ENCODE measurements at places on chromosomes 13 and 19. TPM values are rescaled to one million over a fixed set of nuclear protein-coding genes. Genes with fewer than 3 reads are reported as not detected.
A peak's percentile ranks its signal among the peaks of the same experiment; 100 is the strongest.

NFKBIB gene
- total RNA-seq, result 12.6 TPM

CLEC4M gene
- 0.19 TPM for total RNA-seq

C19orf67 gene
- total RNA-seq, result not detected

LYPD3 gene
- 3.0 TPM for total RNA-seq

PCCA gene
- total RNA-seq, result 17.9 TPM

KLHL1 gene
- 0.05 TPM for total RNA-seq

LRRC63 gene
- total RNA-seq, result 1.2 TPM

ZIK1 gene
- total RNA-seq, result 12.2 TPM

IGFL2 gene
- total RNA-seq, result 0.61 TPM

DNA sequence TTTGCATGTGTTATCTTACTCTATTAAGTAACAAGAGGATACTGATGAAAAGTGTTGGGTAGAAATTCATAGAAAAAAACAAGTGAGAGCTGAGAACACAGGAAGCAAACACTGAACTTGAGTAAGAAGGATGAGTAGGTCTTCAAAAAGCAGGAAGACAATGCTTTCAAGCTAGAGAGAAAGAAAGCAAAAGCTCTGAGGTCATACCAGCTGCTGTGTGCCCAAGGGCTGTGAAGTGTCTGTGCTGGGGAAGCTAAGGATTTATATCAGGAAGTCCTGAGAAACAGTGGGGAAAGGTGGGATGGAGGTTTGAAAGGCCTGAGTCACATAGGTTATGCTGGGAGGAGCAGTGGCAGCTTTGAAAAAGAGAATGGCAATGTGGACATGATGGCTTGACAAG lies 145.5 kb upstream of the MAB21L1 start:
- no peak for DNase-seq

- no peak for DNase-seq
Measured at GRCh38 chr13:107743100-107743499, 472.2 kb downstream of the LIG4 start.

GRCh38 chr19:20787786-20788185 lies 11.7 kb downstream of the ZNF66 start:
- no peak for DNase-seq

DNA sequence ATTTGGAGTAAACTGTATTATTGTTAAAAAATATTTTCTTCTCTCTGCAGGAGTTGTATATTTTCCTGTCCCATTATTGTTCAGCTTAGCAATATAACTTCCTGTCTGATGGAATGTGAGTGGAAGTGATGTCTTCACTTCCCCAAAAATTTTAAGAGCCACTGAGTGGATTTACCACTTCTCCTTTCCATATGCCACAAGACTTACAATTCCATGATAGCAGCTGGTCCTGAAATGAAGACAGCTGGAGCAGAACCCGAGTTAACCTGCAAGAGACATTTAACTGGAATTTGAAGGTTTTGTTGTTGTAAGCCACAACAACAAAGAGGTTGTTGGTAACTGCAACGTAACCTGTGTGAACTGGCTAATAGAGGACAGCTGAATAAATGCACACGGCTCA lies 23.4 kb upstream of the TBC1D4 start:
- no peak for DNase-seq

GRCh38 chr19:19202707-19203011 lies 555 bp downstream of the NR2C2AP start:
- DNase-seq, result no peak

DNA sequence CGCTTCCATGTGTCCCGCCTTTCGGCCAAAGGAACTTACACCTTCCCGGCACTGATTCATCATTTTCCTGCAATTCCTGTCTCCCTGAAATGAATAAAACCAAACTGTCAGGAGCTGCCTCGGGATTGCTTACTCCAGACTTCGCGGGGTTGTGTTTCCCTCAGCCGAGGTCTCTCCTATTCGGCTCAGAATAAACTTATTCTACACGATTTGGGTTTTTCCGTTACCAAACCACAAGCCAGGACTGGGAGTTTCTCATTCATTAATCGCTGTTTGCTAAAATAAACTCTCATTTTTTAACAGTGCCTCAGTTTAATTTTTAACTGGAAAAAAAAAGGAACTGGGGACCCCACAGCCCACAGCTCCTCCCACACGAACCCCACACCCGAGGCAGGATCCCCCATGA lies 667 bp downstream of the ZNF878 start:
- DNase-seq, result no peak

- no peak for DNase-seq
Measured at GRCh38 chr13:99756281-99756680, 215.3 kb downstream of the ZIC5 start.

DNA sequence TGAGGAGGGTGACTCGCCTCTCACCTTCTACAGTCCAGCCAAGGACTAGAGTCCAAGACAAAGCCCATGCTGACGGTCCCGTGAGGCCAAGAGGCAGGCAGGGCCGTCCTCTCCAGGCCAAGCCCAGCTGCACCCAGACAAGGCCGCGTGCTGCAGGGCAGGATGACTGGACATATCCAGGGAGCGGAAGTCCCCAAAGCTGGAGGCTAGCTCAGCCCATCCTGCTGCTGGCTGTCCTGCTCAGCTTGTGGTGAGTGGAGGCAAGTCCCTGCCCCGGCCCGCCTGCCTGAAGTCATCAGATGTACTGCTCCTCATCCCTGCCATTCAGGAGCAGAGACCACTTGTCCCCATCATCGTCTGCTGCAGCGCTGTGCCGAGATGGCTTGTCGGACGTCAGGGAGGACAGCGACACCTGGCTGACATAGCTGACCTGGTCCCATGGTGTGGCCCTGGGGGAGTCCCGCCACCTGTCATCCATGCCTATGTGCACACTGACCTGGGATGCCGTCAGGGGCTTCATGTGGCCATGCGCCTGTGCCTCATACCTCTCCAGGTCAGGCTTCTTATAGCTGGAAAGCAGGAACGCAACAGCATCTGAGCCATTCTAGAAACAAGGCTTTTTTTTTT lies 72.8 kb downstream of the CCDC70 start:
- no peak for DNase-seq

DNA sequence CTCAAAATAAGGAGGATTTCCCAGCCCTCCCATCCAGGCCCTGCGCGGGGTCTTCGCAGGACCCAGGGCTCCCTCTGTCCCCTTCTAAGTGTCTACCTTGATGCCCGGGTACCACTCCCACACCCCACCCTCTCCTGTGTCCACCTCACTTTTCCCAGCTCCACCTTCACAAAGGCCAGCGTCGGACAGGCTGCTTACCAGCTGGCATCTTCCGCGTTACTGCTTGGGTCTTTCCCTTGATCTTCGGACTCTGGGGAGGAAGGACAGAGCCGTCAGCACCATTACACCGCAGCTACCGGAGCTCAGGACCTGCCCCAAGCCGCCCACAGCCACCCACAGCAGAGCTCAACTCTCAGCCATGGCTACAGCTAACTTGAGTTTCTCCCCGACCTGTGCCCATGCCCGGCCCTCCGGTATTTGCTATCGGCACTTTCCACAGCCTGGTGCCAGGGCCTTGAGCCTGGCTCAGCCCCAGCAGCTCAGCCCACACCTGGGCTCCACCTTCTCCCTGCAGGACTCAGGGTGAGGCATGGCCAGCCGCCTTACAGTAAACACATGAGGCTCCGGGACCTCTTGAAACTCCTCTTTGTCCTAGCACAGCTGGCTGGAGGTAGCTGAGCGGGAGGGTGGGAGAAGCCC lies 3.8 kb downstream of the C13orf46 start:
- no peak for DNase-seq

DNA sequence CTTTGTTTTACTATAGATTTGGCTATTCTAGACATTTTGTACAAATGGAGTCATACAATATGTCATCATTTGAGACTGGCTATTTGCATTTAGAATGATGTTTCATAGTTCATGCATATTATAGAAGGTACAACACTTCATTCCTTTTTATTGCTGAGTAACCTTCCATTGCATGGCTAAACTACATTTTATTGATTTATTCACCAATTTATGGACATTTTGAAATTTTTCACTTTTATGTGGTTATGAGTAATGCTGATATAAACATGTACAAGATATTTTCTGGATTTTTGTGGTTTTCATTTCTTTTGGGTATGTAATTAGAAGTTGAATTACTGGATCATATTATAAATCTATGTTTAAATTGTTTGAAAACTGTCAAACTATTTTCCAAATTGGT lies 710.3 kb upstream of the SLITRK5 start:
- DNase-seq, result no peak

GRCh38 chr19:51777570-51778462 lies 16.8 kb downstream of the FPR2 start:
- DNase-seq, result peak; percentile 16

GRCh38 chr13:24502533-24503378 lies 9.8 kb downstream of the PARP4 start:
- no peak for DNase-seq

GRCh38 chr13:48675247-48675646 lies 21.5 kb downstream of the CYSLTR2 start:
- no peak for DNase-seq

- DNase-seq, result no peak
Measured at GRCh38 chr19:44061038-44061437, 9.2 kb downstream of the ZNF223 start.

- DNase-seq, result peak; percentile 77
Measured at GRCh38 chr19:21474671-21475181, 30.7 kb upstream of the ZNF429 start.

DNA sequence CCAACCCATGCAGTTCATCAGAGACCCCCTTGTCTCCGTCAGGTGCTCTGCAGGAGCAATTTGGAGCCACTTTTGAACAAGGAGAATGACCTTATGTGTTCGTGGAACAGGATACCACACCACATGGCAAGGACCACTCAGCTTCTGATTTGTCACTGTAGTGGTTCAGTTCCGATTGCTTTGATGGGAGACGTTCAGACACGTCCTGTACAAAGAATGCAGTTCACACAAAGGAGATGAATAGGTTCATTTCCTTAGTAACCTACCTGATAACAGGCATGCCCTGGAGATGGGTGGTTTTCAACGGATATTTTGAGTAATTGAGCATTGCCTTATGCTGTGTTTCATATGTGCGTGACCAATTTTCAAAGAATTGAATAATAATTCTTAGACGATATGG lies 17.2 kb downstream of the FGF9 start:
- DNase-seq, result no peak

- no peak for DNase-seq
Measured at GRCh38 chr19:3302755-3303154, 63.6 kb upstream of the NFIC start.

GRCh38 chr19:16594131-16594586 lies 21.9 kb upstream of the SLC35E1 start:
- DNase-seq, result no peak

DNA sequence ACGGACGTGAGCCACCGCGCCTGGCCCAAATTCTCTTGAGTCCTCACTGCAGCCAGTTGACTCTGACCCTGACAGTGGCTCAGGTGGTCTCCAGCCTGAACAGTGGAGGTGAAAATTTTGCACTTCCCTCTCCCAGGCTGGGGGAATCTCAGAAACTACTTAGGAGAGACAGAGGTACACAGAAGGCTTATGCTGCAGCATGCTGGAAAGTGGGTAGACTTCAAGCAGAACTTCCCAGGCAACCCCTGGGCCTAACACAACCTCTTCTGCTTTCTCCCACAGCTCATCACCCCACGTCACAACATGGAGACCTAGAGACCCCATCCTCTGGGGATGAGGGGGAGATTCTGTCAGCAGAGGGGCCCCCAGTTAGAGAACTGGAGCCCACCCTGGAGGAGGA lies 14.4 kb downstream of the NCAN start:
- DNase-seq, result no peak

- DNase-seq, result no peak
Measured at GRCh38 chr19:16595097-16595496, 22.9 kb upstream of the SLC35E1 start.

DNA sequence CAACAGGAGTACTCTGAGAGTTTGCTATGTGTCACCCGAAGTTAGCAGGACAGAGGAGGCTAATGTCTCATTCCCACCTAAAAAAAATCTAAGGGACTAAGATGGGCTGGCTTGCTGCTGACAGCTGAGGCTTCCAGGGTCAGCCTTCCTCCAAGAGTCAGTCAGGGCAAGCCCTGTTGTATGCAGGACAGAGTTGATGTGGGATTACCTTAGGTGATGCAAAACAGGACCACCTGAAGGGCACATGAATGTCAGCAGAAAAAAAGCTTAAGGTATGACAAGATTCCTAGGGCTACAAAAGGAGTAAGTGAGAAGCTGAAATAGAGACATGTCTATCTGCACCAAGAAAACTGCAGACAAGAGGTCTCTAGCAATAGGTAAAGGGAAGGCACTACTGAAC lies 151.5 kb downstream of the NHLRC3 start:
- no peak for DNase-seq

DNA sequence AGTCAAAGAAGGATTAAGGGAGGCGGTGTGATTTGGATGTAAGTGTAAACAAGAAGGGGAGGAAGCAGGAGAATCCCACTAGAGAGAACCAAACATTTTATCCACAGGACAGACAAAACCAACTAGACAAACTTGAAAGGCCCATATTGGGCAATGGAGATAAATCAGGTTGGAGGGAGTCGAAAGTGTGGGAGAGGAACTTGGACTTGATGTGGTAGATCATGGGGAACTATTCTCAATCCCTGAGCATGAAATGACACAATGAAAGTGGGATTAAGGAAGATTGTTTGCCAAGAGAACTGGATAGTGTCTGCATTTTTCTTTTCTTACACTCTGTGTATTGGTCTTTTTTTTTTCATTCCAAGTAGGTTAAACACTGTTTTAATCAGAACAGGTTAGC lies 17.9 kb downstream of the GPR183 start:
- no peak for DNase-seq

DNA sequence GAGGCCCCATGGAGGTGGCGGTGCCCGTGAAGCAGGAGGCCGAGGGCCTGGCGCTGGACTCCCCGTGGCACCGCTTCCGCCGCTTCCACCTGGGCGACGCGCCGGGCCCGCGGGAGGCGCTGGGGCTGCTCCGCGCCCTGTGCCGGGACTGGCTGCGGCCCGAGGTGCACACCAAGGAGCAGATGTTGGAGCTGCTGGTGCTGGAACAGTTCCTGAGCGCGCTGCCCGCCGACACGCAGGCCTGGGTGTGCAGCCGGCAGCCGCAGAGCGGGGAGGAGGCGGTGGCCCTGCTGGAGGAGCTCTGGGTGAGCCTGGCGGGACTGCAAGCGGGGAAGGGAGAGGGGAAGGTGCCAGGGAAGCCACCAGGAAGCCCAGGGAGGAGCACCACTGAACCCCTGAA lies 5.8 kb downstream of the ZNF444 start:
- DNase-seq, result no peak

DNA sequence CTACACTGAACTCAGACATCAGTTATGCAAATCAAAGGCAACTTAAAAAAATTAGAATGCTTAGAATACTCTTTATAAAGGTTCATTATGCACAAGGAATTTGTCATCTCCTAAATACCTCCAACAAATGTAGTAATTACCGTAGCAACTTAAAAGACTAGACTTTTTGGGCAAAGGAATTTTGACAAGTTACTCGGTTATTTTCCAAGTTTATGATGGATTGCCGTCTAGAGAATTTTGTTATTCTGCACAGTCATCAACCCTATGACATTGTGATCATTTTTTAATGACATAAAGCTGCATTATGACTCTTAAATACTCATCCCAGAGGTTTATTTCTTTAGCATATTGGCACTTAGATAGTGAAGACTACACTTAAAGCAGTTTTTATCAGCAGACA lies 71.9 kb downstream of the TRPC4 start:
- DNase-seq, result no peak

GRCh38 chr19:16133818-16134217 lies 9.7 kb upstream of the HSH2D start:
- DNase-seq, result no peak

GRCh38 chr13:103272770-103273169 lies 206.6 kb upstream of the SLC10A2 start:
- no peak for DNase-seq

Data from thymus (tissue), 14 donors.